NCI-H1105 treated with DMSO at 0.1 percent for 48 hours (cell line): ENCODE measurements at places on chromosomes 6 and 20.

GRCh38 chr20:63118303-63119120 is 97.4 kb downstream of the YTHDF1 start:
- no peak for DNase-seq

DNA sequence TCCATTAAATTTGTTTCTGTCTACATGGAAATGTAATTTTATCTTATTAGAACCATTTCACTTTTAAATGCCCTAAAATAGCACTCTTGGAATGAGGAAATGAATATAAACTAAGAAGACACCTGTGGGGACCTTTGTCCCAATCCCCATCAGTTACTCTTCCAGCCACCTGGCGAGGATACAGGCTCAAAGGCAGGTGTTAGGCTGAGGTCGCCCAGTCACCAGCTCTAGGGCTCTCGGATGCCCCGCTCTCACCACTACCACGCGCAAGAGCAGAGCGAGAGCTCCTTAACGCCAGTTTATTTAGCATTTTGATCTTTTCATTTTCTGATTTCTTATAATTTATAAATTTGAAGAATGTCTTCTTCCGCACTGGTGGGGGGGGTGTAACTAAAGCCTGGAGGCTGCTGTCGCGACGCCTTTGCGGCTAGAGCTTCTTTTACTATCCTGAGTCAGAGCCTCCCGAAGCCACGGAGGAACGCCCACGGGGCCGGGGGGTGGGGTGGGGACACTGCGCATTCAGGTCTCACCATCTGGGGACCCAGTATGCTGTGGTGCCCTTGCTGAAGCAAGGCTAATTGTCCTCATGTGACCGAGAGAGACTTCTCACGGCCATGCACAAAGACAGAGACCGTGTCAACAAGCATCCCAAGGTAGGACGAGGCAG is 38.7 kb upstream of the AFDN start:
- no peak for DNase-seq

- no peak for DNase-seq
Observed at GRCh38 chr6:5425267-5425666, 164.0 kb downstream of the FARS2 start.

GRCh38 chr6:36025932-36026327 is 1.5 kb upstream of the SLC26A8 start:
- DNase-seq, result no peak

- DNase-seq, result no peak
Observed at GRCh38 chr6:6771224-6771945, 182.9 kb downstream of the LY86 start.

GRCh38 chr20:1330075-1330830 is 1.3 kb upstream of the SDCBP2 start:
- no peak for DNase-seq

GRCh38 chr6:100803264-100804045 is 77.7 kb downstream of the ASCC3 start:
- peak; percentile 43 for DNase-seq

- no peak for DNase-seq
Observed at GRCh38 chr6:82172594-82172993, 75.0 kb downstream of the IBTK start.

- DNase-seq, result no peak
Observed at GRCh38 chr20:24986436-24987015, 6.0 kb downstream of the APMAP start.
